ENCODE measurements at places on chromosomes 16 and 17. TPM values are rescaled to one million over a fixed set of nuclear protein-coding genes. Genes with fewer than 3 reads are reported as not detected.

KRTAP4-4 gene
- not detected for total RNA-seq

CBFA2T3 gene
- 5.6 TPM for total RNA-seq

RNF222 gene
- not detected for total RNA-seq

TEKT5 gene
- 0.44 TPM for total RNA-seq

KRT27 gene
- total RNA-seq, result 0.22 TPM

GJD3 gene
- not detected for total RNA-seq

CCL17 gene
- total RNA-seq, result not detected

CDH13 gene
- 44.4 TPM for total RNA-seq

ATP1B2 gene
- total RNA-seq, result 62.5 TPM

MMP28 gene
- 4.2 TPM for total RNA-seq

CD7 gene
- total RNA-seq, result 0.99 TPM

ULK2 gene
- total RNA-seq, result 41.9 TPM

SMIM5 gene
- 3.5 TPM for total RNA-seq

ZNF385C gene
- total RNA-seq, result 4.0 TPM

EPX gene
- total RNA-seq, result not detected

WFIKKN1 gene
- 0.71 TPM for total RNA-seq

IGSF6 gene
- total RNA-seq, result 0.99 TPM

ITGAX gene
- total RNA-seq, result 1.8 TPM

ACE gene
- total RNA-seq, result 20.3 TPM

AOC2 gene
- total RNA-seq, result 44.6 TPM

RGS11 gene
- total RNA-seq, result 8.2 TPM

SLC52A1 gene
- not detected for total RNA-seq

SERPINF2 gene
- total RNA-seq, result 1.6 TPM

PFAS gene
- total RNA-seq, result 26.1 TPM

G6PC1 gene
- total RNA-seq, result not detected

MMD gene
- total RNA-seq, result 90.1 TPM

RAD51D gene
- 10.3 TPM for total RNA-seq

KRTAP4-1 gene
- total RNA-seq, result not detected

JUP gene
- total RNA-seq, result 104 TPM

RNU2-1 gene
- not detected for total RNA-seq

KRTAP2-1 gene
- total RNA-seq, result not detected

ZMYND15 gene
- 0.27 TPM for total RNA-seq

ZSCAN10 gene
- total RNA-seq, result not detected

KRT33A gene
- total RNA-seq, result not detected

GAS2L2 gene
- 0.33 TPM for total RNA-seq

SOX9 gene
- 83.6 TPM for total RNA-seq

CLDN6 gene
- not detected for total RNA-seq

BRICD5 gene
- total RNA-seq, result 12.3 TPM

OR1F1 gene
- total RNA-seq, result not detected

RNF112 gene
- 5.4 TPM for total RNA-seq

ITGA2B gene
- total RNA-seq, result 9.0 TPM

PRR35 gene
- total RNA-seq, result 2.0 TPM

Measured in camera-type eye (tissue), 1 donor.